HFFc6 (cell line): ENCODE measurements at places on chromosomes 16 and 17. TPM values are rescaled to one million over a fixed set of nuclear protein-coding genes. Genes with fewer than 3 reads are reported as not detected.

GRCh38 chr17:68468334-68468733, 11.0 kb upstream of the WIPI1 start:
- H3K27ac ChIP-seq = no peak overlapping the region
- DNase-seq = peak; percentile 13
- peak overlapping the region; percentile 62; the same call in 1 of the 2 replicates for H3K4me3 ChIP-seq
- H3K27me3 ChIP-seq = peaks cover 10% of the 10 kb centered on the region

The FOXL1 gene
- 21.0 and 22.7 TPM in 2 replicates for total RNA-seq

- H3K27ac ChIP-seq = no peak overlapping the region
- DNase-seq = no peak
- no peaks in the 10 kb centered on the region for H3K4me1 ChIP-seq
- peaks cover 23% of the 10 kb centered on the region for H3K27me3 ChIP-seq
- H3K36me3 ChIP-seq = no peaks in the 10 kb centered on the region
- no peak overlapping the region for H3K4me3 ChIP-seq
Measured at GRCh38 chr17:6095501-6095900, 25.3 kb downstream of the WSCD1 start.

DNA sequence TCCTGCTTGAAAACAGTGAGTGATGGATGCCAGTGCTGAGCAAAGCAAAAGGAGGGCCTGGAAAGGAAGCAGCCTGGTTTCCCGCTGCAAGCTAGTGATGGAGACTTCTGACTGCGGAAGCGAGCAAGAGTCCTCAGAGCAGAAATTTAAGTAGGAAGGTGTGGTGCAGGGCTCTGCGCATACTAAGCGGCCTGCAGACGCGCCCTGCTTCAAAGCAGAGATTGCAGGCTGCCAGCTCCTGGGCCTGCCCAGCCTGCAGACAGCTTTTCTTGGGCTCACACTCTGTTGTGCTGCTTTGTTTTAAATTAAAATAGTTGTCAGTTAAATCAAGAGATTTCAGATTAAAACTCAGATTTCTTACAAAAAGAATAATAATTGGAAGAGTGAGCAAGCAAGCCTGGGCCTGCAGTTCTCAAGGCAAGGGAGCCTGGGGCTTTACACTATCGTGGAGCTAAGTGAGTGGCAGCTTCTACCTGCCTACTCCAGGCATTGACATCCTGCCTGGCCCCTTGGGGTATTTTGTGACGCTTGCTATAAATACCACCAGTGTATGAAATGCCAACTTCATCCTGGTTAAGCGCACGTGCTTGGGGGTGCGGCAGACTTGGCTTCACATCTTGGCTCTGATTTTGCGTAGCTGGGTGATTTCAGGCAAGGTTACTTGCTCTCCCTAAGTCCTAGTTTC, 237.3 kb downstream of the XYLT1 start:
- no peak for DNase-seq
- H3K27me3 ChIP-seq = peaks cover 2% of the 10 kb centered on the region; the same call in 1 of the 2 replicates
- H3K36me3 ChIP-seq = peaks cover 15% of the 10 kb centered on the region
